CD4-positive, alpha-beta memory T cell (primary cell): ENCODE measurements at places on chromosomes 2 and 18.

- DNase-seq = no peak
Measured at GRCh38 chr2:235843591-235844395, 324.4 kb downstream of the GBX2 start.

DNA sequence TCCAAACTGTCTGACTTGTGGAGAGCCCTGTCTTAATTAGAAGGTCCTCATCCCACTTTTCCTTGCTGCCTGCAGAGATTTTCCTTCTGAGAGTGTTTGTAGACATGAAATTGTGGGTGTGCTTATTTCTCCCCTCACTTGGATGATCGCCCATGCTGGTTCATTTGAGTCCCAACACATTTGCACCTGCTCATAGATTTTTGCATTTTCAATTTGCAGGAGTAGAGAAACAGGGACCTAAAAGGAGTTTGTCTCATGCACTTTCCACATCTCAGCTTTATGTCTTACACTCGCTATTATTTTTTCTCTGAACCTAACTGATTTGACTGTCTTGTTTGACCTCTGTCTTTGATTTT, 33.2 kb upstream of the FHL2 start:
- no peak for DNase-seq

- DNase-seq = no peak
Measured at GRCh38 chr2:160909781-160910242, 250.4 kb upstream of the TANK start.

DNA sequence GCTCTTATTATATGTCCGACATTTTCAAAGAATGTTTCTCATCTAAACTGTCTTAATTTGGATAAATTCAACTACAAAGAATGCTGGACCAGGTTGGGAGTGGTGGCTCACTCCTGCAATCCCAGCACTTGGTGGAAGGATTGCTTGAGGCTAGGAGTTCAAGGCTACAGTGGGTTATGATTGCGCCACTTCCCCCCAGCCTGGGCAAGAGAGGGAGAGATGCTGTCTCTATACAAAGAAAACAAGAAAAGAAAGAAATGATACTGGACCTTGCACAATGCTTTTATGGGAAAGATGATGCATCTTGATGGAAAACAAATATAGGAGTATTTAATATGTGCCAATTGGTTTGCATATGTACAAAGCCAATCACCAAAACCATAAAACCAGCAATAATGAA, 296.7 kb downstream of the LPIN1 start:
- DNase-seq = no peak
